Renal cortical epithelial cell (primary cell): ENCODE measurements at places on chromosomes 7 and 10. TPM values are rescaled to one million over a fixed set of nuclear protein-coding genes. Genes with fewer than 3 reads are reported as not detected.

DNA sequence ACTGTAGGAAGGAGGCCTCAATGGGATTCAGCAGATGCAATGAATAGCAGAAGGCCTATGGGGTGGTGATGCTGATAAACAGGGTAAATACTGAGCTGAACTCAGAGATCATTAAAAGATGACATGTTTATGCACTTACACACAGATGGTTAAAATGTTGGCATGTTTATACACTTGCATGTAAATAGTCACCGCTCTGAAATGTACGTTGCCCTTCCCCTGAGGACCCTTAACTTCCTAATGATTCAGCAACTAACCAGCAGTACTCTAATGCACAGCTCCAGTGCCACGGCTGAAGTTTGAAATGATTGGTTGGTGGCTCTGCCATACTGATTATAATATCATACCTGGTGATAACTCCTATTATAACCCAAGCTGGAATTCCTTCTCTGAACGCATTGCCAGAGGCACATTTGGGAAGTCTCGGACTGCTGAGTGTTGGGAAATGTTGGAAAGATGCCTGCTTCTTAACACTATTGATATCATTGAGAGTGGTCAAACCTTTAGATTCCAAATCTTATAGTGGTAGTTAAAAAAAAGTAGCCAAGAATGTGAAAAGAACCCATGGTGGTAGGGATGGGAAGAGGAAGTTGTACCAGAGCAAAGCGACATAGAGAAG lies 3.7 kb upstream of the CAV1 start:
- no peak for DNase-seq

DNA sequence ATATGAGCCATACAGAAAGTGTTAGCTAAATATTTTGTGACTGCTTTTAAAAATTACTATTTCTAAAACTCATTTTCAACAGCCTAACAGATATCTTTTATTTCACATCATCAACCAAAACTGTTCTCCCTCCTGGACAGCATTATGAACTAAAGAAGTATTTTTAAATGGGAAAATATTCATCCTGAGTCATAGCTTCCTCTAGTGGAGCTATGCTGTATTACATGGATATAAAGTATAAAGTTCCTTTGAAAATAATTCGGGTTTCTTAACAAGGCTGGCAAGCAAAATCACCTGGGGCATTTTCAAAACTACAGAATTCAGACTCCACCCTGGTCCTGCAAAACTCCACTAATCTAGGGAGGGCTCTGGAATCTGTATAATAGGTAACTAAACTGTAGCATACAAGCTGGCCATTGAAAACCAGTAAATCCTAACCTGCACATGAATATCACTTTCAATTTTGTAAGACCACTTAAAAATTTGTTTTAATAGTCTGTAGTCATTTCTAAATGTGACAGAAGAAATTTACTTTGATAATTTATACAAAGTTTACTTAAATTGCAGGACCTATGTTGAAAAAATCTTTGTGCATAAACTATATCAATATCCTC lies 53.5 kb downstream of the SCIN start:
- peak; percentile 54 for DNase-seq

GRCh38 chr7:55101359-55101758 lies 82.5 kb downstream of the EGFR start:
- no peak for DNase-seq

DNA sequence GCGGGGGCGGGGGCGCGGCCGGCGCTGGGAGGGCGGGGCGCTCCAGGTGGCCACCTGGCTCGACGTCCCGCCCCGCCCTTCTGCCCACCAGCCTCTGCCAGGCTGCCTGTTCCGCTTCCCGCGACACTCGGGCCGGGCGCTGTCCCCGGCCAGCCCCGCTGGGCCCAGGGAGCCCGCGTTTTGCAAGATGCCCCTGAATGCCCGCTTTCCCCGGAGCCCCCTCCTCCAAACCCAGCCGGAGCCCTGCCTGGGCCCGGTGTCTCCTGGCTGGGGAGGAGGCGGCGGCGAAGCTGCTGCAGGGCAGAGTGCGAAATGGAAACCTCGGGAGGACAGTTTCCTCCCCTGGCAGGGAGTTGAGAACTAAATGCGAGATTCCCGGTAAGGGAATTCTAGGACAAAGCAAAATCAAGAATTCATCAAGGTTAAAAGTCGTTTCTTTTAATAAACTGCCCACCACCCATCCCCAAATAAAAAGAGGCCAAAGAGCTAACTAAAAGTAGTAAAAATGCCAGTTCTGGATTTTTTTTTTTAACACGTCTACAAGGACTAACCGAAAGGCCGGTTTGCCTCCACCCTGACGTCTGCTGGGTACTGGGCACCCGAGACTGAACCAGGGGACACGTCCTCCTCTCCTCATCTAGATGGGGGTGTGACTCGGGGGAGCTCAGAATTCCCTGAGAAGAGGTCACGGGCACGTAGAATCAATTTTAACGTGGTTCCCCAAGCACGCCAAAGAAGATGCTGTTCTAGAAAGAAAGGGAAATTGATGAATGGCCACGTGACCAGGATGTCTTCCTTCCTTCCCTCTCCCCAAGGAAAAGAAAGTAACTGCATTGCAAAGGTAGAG lies 200.4 kb upstream of the NFE2L3 start:
- DNase-seq: no peak

DNA sequence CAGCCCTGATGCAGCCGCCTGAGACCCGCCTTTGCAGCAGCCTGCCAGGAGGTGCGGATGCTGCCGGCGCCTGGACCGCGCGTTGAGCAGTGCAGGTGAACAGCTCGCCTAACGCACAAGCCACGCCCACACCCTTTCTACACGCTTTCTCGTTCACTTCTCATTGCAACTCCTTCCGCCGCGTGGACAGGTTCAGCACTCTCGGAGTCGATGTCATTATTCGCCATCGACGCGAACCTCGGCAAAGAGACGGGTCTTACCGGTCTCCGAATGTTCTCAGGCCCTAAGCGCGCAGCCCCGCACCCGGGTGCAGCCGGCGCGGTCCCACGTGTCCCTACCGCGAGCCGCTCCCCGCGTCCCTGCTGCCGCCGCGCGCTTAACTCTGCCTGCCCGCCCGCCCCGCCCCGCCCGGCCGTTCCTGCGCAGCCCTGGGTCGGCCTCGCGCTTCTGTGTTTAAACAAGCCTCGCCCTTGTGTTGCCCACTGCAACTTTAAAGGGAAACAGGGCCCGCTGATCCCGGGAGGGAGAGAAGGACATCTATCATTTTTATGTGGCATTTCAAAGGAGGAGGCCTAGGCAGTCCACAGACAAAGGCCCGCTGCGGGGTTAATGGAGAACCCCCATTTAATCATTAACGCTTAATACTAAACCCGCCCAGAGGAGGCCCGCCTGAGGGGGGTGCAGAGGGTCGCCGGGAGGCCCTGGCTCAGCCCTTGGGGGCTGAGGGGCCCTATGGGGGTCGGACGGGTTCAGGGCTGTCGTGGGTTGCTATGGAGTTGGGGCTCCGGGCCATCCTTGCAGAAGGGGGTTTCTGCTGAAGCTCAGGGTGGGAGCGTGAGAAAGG lies 128.5 kb downstream of the WDR11 start:
- DNase-seq: peak; percentile 76

- DNase-seq: peak; percentile 50
These were observed 19.8 kb downstream of the MYOF start for GRCh38 chr10:93462371-93462770.

DNA sequence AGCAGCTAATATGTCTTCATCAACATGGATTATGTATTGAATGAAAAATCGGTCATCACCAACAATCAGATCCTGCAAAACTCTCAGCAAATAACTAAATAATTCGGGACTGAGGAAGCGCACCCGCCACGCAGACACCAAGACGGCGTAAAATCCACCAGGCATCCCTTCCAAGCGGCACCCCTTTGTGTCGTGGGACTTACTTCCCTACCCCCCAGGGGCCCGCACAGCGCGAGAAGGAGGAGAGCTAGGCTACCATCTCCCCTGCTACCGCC lies 721 bp downstream of the ARL3 start:
- DNase-seq: no peak

DNA sequence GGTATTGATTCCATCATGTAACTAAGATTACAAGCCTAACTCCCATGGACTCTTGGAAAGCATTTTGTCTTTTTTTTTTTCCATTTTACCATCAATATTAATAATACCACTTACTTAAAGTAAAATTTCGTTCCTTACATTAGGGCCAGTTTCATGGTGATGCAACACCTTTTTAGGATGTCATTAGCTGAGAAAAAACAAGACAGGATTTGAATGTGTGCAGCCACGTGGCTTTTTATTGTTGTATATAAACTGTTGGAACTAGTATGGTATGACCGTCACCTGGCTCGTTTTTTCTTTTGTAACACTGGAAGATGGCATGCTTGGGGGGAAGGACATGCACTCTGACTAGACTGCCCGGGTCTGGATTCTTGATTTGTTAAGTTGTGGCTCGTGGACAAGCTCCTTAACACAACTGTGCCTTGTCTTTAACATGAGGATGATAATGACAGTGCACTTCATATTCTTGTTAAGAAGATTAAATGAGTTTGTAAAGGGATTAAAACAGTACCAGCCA lies 42.1 kb downstream of the ARHGAP21 start:
- DNase-seq: no peak

GRCh38 chr7:141737118-141737835 lies 881 bp upstream of the SSBP1 start:
- peak; percentile 69 for DNase-seq

HHEX gene
- 0.40 and 1.6 TPM in 2 replicates for total RNA-seq

ERVW-1 gene
- not detected in 2 replicates for total RNA-seq
